ENCODE measurements at places on chromosomes 6 and 20.
A peak's percentile ranks its signal among the peaks of the same experiment; 100 is the strongest.

GRCh38 chr6:37920667-37921066, 101.1 kb downstream of the ZFAND3 start:
- no peak for DNase-seq

GRCh38 chr20:5691918-5692618, 58.1 kb upstream of the SHLD1 start:
- DNase-seq: no peak

DNA sequence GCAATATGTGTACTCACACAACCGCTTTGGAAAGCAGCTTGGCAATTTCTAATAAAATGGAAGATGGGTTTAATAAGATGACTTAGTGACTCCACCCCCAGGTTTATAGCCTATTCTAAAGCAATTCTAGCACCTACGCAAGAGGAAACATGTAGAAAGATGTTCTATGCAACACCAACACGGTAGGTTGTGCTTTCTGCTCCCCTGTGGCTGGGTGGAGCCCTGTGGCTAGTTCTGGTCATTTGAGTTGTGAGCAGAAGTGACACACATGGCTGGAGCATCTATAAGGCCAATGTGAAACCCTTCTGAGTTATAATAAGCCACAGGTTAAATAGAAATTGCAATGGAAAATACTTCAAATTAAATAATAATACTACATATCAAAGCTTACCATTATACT, 310.7 kb downstream of the CD83 start:
- DNase-seq: no peak

DNA sequence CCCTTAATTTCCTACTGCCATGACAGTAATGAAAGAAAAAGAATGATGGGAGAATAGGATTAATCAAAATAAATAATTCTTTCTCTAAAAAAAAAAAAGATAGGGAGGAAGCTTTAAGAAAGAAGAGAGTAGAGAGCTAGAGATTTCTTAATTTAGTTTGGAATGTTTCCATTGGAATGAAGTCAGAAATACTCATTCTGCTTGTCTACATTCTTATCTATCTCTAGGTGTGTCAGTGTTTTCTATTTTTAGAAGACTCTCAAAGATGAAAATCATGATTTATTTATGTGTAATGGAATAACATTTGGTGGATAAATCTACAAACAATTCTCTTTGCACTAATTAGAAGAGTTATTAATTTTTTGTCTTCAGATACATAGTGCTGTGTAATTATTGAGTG, 38.0 kb upstream of the HIVEP1 start:
- peak; percentile 80 for DNase-seq

- DNase-seq: no peak
Observed at GRCh38 chr20:33175123-33175522, 7.2 kb downstream of the BPIFA2 start.

GRCh38 chr6:95091823-95092436, 485.4 kb upstream of the MANEA start:
- DNase-seq: peak; percentile 36

DNA sequence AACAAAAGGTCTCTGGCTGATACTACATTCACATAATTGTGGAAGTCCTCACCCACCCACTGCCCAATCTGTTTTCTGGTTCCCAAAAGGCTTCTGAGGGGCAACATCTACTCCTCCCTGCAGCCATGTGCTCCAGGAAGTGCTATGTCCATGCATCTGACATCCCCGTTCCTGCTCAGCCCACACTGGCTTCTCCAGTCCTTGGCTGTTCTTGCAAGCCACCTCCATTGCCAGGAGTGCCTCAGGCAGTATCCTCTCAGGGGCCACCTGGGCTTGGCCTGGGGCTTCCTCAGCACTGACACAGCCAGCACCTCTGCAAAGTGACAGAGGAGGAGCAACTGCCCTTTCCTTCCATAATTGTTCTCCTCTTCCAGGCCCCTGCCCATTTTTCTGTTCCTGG, 18.3 kb downstream of the ARHGAP18 start:
- DNase-seq: no peak

DNA sequence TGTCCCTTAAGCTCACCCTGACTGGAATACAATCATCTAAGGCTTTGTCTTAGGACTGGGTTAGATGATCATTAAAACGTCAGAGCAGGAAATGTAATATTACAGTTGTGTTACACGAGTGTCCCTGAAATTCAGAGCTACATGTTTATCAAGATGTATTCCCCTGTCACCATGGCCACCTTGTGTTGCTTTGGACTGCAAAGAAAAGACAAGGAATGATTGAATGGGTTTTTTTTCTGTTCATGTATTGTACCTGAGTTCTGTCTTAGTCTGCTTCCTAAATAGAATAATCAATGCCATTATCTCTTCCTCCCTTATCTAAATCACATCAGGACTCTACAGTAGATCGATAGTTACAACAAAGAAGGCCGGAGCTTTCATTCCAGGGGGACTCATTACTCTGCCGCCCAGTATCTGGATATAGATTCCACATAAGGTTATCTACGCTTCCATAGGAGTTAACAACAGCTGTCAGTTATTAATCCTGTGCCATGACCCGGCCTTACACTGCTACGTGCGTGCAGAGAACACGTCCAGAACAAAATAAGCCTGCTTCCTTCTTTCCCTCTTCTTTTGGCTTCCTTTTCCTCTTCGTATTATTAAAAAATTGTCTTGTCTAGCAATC, 274.1 kb upstream of the SASH1 start:
- no peak for DNase-seq

GRCh38 chr6:35305117-35305516, 7.5 kb downstream of the DEF6 start:
- DNase-seq: no peak

DNA sequence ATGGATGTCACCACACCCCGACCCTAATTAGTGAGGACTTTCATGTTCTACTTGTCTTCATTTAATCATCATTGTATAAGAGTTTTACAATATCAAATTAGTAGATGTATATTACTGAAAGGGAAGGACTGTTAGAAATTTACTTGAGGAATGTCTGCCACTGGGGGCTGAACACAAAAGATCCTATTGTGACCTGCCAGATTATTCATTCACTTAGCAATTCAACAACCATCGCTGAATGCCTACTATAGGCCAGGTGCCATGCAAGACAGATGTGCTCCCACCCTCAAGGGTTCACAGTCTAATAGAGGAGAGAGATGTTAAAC, 8.0 kb upstream of the RBCK1 start:
- no peak for DNase-seq

DNA sequence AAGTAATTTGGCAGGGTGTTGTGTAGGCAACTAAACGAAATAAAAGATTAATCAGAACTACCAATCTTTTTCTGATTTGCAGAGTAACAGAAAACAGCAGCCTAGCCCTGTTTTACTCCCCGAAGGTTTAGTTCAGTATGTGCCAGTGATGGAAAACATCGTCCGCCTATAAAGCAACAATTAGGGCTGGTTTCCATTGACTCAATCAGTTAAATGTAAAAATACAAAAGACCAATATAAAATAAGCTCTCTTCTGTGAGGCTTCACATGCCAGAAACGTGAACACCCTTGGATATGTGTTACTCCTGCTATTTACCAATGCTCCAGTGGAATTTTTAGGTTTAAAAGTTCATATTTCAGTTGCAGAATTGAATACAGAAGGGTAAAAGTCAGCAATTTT, 210.5 kb upstream of the RSPO3 start:
- no peak for DNase-seq

- DNase-seq: peak; percentile 41
Observed at GRCh38 chr6:81476881-81477280, 275.6 kb downstream of the TENT5A start.

DNA sequence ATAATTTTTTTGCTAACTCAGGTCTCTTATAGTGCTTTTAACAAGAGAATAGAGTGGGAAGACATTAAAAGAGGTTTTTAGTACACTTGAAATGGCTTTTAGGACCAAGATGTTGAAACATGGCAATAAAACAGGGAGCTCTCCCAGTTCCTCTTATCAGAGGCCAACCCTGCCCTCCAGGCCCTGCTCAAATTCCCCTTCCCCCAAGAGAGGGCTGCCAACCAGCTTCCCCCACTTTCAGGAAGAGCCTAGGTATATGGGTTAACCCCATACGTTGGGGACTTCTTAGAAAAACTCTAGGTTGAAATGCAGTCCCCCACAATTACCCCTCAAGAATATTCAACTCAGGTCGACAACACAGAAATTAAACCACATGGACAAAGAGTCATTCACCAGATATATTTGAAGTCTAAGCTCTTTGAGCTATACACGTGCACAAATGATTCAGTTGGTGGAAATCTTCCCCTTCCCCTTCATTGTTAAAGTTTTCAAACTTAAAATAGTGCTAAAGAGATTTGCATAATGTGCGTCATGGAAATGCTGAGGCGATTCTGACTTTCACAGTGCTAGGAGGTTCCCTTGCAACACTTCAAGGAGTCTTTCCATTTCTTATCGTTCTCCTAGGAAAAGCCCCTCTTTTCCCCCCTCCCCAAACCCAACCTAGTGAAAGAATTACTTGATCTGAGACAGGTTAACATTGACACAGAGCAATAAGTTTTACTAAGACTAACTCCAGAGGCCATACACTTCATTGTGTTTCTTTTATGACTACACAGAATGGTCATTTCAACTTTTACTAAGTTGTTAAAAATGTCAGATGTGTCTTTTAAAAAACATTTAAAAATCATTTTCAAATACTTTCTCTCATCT, 49.8 kb upstream of the ENPP5 start:
- DNase-seq: no peak

DNA sequence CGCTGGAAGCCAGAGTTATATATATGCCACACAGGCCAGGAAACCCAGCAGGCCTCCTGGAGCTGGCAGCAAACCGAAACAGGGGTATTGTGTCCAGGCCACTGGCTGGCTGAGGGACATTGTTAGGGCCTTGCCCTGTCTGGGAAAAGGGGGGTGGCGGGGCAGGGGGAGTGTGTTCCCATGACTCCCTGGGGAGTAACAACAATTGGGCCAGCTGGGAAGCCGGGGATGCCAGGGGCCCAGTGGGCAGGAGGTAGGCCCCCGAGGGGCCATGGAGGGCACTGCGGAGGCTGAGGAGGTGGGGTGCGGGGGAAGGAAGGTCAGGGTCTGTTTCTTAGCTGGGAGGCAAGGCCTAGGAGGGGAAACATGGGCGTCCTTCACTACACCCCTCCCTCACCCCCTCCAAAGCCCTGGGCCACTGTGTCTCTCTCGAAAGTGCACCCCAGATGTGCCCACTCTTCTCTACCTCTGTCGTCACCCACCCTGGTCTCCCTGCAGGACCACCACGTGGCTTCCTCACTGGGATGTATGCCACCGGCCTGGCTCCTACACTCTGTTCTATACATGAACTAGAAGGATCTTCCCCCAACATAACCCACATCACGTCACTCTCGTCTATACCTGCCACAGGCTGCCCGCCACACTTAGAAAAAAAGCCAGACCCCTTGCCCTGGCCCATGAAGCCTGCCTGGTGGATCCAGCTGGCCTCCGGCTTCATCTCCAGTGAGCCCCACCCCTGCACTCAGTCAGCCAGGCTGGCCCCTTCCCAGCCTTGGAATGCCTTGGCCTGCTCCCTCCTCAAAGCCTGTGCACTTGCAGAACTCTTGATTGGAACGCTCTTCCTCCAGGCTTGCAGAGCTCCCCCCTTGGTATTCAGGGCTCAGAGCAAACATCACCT, 7.8 kb upstream of the E2F1 start:
- DNase-seq: no peak

DNA sequence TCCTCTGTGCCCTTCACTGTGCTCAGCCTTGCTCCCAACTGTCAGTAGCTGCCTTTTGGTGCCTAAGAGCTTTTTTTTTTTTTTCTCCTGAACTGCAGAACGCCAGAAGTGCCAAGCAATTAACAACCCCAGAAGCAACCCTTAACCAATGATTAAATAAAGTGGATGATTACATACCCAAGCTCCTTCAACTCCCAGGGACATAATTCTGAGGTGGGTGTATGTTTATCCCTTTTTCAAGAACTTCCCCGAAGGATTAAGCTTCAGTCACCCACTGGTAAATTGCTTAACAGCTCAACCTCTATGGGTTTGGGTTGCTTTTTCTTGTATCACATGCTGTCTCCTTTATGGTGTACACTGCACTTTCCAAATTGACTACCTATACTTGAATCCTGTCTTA, 41.1 kb downstream of the KLHL31 start:
- DNase-seq: no peak

DNA sequence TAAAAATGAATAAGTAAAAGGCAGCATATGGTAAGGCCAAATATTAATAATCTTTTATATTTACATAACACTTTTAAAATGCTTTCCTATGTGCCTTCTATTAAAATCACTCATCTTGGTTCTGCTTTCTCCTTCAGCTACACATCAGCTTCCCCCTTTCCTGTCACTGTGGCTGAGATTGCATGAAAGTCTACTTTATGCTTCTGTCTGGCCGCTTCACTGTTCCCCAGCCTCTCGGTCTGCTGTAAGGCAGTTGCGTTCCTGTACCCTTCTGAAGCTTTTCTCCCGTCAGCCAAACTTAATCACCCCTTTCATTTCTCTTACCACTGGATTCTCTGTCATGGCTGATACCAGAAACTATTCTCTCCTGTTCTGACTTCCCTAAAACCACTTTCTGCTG, 34.6 kb downstream of the SOX4 start:
- DNase-seq: no peak

DNA sequence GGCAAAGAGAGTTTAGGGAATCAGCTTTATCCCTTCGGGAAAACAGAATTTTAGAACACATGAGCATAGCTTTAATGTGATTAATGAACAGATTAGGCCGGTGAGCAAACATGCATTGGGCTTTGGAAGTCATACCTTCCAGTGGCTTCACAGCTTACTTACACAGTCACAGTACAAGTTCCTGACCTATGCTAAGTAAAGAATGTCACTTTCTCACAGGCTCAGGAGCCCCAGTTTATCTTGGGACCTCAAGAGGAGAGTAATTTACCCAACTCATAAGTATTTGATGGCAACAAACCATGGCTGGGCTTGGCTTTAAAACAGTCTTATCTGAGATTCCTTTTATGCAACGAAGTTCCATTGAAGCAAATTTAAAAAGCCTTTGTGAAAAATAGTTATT, 195.9 kb downstream of the AKAP7 start:
- peak; percentile 12 for DNase-seq

DNA sequence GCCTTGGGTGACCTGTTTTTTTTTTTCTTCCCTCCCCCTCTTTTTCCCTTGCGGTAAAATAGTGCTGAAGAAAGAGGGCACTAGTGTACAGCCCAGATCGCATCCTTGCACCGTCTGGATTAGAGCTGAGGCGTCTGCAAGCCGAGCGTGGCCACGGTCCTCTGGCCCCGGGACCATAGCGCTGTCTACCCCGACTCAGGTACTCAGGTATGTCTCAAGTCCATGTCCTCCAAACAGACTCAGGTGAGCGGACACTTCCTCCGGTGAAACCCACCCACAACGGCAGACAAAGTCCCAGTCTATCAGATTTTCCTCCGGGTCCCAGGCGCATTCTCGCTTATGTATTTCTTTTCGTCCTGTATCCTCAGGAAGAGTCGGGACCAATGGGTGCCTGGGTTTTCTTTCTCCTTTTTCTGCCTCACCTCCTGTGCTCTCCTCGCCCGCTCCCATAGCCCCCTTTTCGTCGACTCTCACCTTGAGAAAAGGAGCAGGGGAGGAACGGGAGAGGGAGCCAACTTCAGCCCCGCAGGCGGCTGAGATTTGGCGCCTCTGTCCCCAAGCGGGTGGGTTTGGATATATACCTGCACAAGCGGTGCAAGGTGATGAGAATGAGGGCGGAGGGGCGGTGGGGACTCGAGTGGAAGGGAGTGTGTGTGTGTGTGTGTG, 1.1 kb upstream of the GRM1 start:
- no peak for DNase-seq

GRCh38 chr6:137699031-137699683, 167.9 kb upstream of the TNFAIP3 start:
- DNase-seq: no peak

- DNase-seq: no peak
Observed at GRCh38 chr6:121711472-121711871, 276.0 kb downstream of the GJA1 start.
